GM04504 (cell line): ENCODE measurements at places on chromosomes 2 and 18.

DNA sequence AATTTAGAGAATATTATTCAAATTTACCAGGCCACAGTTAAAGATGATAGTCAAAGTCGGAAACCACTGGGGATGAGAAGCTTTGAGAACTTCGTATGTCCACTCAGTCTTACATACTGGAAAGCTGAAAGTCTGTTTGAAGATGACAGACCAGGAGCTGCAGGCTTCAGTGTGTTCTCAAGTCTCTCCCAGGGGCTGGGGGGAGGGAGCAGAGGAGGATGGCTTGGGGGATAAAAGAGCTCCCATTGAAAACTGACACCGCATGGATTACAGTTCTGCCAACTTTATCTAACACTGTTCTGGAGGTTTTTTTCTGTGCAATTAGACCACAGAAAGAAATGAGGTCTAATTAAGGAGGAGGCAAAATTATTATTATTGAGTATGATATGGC is 170.5 kb upstream of the ALKAL2 start:
- no peak for DNase-seq

GRCh38 chr2:113075030-113075429 is 7.3 kb downstream of the IL1F10 start:
- no peak for DNase-seq

DNA sequence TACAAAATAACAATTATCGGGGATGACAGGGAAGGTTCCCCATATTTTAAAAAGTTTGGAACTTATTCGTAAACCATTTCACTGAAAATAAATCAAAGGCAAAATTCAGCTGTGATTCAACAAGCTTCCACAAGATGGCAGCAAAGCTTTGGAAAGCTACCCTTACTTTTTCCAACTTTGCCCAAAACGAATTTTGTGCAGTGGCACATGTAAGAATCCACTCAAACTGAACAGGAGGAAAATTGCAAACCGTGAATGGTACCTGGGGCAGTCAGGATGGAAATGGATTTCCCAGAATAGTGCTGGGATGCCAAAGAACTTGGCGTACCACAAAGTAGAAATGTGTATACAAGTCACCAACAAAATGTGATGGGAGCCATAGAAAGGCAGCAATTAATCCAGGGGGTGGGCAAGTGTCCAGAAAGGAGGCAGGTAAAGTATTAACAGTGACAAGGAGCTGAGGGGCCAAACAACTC is 10.7 kb downstream of the RPL31 start:
- peak; percentile 23 for DNase-seq

- DNase-seq, result no peak
Observed at GRCh38 chr2:220192994-220193753, 565.7 kb downstream of the SLC4A3 start.

- DNase-seq, result no peak
Observed at GRCh38 chr2:189576396-189576795, 4.2 kb downstream of the SLC40A1 start.

DNA sequence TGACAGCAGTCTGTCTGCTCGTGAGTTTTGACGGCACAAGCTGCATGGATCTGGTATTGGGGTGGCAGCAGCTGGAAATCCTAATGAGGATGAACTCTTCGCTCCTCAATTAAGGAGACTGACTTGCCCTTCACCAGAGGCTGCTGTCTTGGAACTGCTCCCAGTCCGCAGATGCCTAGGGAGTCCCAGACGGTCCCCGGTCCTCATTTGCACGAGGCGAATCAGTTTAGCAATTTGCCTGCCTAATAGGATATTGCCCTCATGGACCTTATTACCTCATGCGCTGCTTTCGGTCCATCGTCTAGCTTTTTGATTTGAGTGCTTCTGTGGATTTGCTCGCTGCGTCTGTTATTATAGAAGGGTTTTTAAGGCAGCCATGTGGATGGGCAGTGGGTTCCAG is 40.6 kb downstream of the ASAP2 start:
- DNase-seq, result no peak

- no peak for DNase-seq
Observed at GRCh38 chr18:54150226-54150625, 74.2 kb downstream of the MBD2 start.

GRCh38 chr2:150856596-150857281 is 369.3 kb upstream of the RND3 start:
- DNase-seq, result no peak

GRCh38 chr18:55838319-55838718 is 250.3 kb upstream of the TCF4 start:
- DNase-seq, result no peak

DNA sequence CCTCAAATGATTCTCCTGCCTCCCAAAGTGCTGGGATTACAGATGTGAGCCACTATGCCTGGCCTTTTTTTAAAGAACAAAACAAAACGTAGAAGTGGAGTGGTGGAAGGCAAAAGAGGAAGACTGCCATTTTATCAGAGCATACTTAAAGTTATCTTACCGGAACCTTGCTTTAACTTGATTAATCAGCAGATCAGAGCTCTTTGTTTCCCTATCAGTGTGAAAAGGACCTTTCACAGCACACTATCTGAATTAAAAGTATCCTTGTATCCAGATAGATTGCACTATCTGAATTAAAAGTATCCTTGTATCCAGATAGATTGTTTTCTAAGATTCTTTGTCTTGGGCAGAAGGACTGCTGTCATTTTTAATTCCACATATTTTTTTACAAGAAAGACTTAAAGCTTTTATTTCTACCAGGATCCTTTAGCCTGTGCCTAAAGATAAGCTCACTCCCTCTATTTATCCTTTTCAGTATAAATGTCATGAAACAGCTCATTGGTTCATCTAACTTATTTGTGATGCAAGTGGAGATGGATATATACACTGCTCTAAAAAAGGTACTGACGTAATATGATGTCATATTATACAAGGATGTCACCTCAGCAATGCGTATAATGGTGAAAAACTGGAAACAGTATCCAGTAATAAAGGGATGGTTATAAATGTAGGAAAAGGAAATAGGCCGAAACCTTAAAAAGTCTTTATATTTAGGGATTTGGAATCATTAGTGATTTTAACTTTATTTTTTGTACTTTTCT is 17.8 kb downstream of the GMCL1 start:
- no peak for DNase-seq

- DNase-seq, result no peak
Observed at GRCh38 chr2:200496696-200497095, 13.2 kb downstream of the KCTD18 start.

DNA sequence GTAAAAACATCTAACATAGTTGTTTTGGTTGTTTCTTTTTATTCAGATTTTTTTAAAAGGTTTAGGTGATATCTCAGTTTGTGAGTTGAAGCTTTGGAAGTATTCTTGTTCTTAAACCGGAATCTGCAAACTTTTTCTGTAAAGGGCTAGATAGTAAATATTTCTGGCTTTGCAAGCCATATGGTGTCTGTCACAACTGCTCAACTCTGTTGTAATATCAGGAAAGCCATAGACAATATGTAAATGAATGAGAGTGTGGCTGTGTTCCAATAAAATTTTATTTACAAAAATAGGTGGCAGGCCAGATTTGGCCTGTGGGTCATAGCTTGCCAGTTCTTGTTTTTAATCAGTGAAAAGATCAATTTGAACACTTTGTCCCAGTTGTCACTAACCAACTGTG is 134.1 kb downstream of the CNTNAP5 start:
- DNase-seq, result no peak

DNA sequence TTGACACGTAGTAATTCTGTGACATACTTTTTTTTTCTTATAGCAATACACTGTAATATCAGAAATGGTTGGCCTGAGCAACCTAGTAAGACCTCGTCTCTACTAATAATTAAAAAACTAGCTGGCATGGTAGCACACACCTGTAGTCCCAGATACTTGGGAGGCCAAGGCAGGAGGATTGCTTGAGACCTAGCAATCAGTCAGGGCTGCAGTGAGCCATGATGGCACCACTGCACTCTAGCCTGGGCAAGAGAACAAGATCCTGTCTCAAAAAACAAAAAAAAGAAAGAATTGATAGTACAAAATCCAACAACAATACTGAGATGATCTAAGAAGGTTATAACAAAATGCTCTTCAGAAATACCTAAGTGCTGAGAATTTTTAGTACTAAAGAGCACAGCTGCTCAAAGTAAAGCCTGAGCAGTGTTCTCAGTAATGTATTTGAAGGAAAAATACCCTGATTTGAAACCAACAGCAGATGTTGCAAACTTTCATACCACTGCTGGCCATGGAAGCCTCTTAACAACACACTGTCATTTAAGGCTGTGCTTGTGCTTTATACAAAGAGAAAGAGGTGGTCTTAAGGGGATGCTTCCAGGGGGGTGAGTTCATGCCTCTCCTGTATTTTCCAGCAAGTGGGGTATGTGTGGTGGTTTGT is 132.6 kb upstream of the CDCA7 start:
- DNase-seq, result no peak

- no peak for DNase-seq
Observed at GRCh38 chr2:71460056-71460455, 6.7 kb downstream of the DYSF start.

- no peak for DNase-seq
Observed at GRCh38 chr2:237574467-237574866, 8.1 kb downstream of the PRLH start.

- DNase-seq, result no peak
Observed at GRCh38 chr2:162458240-162458639, 114.3 kb downstream of the GCA start.

DNA sequence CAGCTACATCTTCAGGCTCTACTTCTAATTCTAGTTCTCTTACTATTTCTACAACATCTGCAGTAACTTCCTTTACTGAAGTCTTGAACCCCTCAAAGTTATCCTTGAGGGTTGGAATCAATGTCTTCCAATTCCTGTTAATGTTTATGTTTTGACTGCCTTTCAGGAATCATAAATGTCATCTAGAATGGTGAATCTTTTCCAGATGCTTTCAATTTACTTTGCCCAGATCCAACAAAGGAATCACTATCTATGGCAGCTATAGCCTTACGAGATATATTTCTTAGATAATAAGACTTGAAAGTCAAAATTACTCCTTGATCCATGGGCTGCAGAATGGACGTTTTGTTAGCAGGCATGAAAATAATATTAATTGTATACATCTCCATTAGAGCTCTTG is 123.9 kb downstream of the PDE1A start:
- no peak for DNase-seq

GRCh38 chr2:132438691-132439090 is 22.1 kb downstream of the GPR39 start:
- peak; percentile 81 for DNase-seq

DNA sequence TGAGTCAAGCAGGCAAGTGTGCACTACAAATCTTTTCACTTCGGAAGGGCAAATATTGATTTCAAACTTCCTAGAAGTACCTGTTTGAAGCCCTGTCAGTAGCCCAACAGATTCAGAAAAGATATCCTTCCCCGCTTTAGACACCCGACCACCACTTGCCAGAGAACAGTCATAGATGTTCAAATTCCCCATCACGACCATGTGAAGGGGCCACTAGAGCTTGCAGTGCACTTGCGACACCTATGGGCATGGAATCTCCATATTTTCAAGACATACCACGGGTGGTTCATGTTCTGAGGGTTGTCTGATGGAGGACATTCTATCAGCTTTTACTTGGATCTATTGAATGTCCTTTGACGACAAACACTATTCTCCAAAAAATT is 23.8 kb downstream of the GNLY start:
- DNase-seq, result no peak

DNA sequence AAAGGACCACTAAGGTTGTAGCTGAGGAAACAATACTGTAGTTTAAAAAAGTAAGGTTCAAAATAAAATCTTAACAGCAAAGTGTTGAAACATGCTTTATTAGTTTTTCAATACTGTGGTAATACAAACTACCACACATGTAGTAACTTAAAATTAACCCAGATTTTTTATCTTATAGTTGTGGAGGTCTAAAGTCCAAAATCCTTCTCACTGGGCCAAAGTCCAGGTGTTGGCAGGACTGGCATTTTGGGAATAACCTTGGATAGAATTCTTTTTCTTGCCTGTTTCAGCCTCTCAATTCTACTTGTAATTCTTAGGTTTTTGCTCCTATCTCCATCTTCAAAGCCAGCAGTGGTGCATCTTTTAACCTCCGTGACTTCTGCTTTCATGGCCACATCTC is 942.0 kb downstream of the TSN start:
- DNase-seq, result no peak

GRCh38 chr2:51789918-51790317 is 758.0 kb upstream of the NRXN1 start:
- DNase-seq, result no peak

GRCh38 chr2:192471982-192472381 is 277.2 kb upstream of the TMEFF2 start:
- DNase-seq, result no peak

- no peak for DNase-seq
Observed at GRCh38 chr2:60553495-60554073, at the start of gene BCL11A. Gene BCL11A, minus strand, starts transcription at chr2:60553654. Its CDS starts 384 bp downstream, at chr2:60553270.

DNA sequence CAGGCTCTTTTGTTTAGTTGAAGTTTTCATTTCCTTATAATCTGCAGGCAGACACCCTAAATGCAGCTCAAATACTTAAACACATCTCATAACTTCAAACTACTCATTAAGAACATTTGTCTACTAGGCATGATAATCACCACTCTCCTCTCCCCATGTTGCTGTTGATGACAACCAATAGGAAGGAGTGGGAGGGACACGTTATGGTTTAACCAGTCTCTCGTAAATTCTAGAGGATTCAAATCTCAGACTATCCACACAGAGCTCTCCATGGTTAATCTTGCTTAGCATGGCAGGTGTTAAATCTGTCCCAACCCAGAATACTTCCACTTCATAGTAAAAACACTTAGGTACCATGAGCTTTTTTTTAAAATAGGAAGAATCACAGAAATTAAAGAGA is 127.4 kb upstream of the AQP4 start:
- no peak for DNase-seq

GRCh38 chr2:194700726-194701125 is 956.3 kb upstream of the SLC39A10 start:
- DNase-seq, result no peak

GRCh38 chr2:30888852-30889409 is 81.7 kb upstream of the CAPN13 start:
- no peak for DNase-seq

DNA sequence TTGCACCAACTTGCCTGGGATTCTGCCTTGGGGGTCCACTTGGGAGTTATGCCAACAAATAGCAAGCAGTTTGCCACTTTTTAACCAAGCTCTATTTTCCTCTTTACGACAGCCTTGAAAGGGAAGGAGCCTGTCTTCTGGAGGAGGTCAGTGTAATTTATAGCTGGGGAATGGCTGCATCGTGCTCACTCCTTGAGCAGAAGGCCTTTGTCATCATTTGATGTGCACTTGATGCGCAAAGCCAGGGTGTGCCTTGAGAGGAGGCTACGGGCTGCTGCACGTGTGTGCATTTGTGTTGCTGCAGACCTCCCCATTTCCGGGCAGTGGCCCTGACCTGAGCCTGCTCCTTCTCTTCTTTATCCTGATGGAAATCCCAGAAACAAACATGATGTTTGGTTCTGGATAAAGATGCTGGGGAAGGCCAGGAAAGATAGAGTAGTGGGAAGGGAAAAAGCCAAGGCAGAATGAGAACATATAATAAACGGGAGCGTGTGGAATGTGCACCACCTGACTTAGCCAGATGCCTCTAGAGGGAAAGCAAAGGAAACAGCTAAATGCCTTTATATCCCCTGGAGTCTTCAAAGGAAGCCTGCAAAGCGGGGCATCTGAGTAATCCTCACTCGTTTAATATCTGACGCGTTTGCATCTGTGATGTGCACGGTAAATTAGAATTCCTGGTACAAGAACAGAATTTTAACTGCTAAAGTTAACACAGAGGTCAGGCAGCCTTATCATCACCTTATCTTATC is 68.3 kb upstream of the ZNF521 start:
- no peak for DNase-seq
